ENCODE measurements at places on chromosomes 5 and 9.

GRCh38 chr5:146624179-146624578 lies 108.2 kb upstream of the GPR151 start:
- no peak for DNase-seq

DNA sequence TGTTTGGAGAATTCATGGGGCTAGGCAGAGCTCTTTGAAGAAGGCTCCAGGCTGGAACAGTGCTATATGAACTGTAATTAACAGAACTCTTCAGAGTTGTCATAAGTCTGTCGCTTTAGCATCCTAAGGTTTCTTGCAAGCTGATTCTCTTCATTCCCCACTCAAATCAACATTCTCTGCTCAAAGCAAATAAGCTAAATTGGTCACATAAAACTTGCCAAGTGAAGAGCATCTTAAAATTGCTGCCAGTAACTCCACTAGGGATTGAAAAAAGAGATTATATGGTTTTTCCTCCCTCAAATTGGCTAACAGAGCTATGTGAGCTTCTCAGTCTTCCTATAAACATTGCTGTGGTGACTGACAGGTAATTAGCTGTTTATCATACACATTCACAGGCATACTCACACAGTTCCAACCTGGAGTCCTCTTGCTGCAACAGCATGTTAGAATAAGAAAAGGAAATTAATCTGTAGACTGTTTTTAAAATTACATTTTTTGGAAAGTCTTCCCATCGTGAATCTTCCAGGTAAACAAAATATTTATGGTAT lies 298.5 kb upstream of the ATP10B start:
- DNase-seq = no peak

- DNase-seq = no peak
Observed at GRCh38 chr9:97880336-97880735, 27.3 kb downstream of the FOXE1 start.

DNA sequence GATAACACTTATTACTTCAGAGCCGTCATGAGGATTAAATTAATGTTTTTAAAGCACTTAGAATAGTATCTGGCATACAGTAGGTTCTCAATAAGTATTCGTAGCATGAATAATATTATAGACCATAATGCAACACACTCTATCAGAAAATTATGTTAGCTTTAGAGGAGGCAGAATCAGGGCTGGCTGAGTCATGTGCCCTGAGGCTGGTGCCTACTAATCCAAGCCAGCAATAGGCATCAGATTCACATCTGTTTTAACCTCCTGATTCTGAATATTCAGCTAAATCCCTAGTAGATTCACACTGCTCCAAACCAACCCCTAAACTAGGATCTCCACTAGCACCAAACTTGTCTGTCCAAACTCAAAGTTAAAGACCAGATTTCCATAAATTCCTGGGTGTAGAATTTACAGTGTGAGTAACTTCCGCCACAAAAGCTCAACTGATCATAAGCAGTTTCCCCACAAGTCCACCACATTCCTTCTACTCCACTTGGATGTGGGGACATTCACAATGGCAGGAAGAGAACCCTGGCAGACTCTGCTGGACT lies 170.0 kb upstream of the DAPK1 start:
- DNase-seq = no peak

DNA sequence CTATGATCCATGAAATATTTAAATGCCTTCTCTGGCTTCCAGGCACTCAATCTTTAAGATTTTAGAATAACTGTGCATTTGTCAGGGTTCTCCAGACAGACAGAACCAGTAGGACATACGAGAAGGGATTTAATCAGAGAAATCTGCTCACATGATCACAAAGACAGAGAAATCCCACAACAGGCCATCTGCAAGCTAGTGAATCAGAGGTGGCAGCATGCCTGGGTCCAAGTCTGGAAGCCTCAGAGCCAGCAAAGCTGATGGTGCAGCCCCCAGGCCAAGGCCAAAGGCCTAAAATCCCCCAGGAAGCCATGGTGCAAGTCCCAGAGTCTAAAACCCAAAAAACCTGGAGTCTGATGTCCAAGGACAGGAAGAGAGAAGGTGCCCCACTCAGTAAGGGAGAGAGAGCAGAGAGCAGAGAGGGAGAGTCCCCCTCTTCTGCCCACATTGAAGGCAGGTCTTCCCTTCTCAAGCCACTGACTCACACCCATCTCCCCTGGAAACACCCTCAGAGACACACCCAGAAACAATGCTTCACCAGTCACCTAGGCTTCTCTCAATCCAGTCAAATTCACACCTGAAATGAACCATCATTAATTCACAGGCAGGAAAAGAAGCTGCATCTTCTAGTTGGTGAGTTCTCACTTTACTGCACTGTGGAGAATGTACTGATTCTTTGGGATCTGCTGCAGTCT lies 48.7 kb downstream of the CAMSAP1 start:
- no peak for DNase-seq

GRCh38 chr5:146862641-146863040 lies 15.9 kb downstream of the PPP2R2B start:
- DNase-seq = no peak

DNA sequence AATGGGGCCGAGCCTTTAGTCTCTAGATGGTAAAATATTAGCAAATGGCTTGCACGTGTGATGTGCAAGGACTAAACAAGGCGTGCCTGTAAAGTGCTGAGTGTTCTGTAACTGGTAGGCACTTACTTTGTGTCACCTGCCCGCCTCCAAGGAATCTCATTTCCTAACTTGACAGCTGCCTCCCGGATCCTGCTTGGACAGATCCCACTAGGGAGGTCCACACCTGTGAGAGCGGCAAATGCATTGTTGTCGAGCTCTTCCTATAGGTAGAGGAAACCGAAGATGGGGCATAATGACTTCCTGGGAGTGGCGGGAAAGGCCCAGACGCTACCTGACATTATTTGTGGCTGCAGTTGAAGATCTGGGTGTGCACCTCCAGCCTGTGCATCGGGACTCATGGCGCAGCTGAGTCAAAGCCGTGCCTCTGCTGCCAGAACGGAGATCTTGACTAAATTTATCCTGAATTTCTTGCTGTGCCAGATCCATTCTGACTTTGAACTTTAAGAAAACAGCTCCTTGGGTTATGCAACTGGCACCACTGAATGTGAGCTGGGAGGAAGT lies 79.8 kb downstream of the TENT4A start:
- no peak for DNase-seq

DNA sequence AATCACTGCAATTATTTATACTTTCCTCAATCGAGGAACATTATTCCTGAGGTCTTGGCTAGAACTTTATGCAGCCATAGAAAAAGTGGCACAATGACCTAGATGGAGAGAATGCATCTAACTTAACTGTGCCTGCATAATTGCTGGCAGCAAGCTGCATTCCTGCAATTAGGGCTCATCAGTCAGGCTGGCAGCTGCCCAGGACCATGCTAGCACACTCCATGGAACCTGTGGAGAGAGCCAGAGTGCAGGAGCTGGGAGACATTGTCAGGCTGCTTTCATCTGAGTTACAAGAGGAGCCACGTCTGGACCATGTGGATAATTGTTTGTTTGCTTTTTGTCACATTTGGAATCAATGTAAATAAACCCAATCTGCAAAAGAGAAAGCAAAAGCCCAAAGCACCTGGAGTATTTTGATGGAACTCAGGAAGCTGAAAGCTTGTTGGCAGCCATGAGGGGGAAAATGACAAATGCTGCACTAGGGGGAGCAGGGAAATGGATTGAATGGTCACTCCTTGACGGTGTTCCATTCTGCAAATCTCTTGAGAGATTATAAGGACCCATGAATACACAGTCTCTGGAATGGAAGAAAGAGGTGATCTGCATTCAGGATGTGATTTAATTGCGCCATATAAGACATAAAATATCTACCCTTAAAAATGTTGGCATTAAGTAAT lies 839.9 kb downstream of the MAT2B start:
- no peak for DNase-seq

GRCh38 chr5:169710675-169711074 lies 73.6 kb downstream of the DOCK2 start:
- no peak for DNase-seq

DNA sequence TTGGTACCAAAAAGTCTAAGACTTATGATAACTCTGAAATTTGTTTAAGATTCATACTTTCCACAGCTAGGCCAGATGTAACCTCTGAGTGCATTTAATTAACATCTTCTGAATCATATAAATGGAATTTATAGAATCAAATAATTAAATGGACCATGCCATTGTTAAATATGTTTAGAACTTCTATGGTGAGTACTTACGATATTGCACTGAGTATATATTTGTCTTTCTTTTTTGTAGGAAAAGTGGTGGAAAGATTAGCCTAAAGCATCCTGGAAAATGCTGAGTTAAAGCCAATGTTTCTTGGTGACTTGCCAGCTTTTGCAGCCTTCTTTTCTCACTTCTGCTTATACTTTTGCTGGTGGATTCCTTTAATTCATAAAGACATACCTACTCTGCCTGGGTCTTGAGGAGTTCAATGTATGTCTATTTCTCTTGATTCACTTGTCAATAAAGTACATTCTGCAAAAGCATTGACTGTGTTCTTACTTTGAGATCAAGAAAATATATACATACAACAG lies 11.9 kb downstream of the SPINK6 start:
- no peak for DNase-seq

All from activated CD4-positive, alpha-beta T cell treated with anti-CD3 and anti-CD28 coated beads for 24 hours (primary cell).